ENCODE measurements at places on chromosomes 11 and 22. TPM values are rescaled to one million over a fixed set of nuclear protein-coding genes. Genes with fewer than 3 reads are reported as not detected.

DNA sequence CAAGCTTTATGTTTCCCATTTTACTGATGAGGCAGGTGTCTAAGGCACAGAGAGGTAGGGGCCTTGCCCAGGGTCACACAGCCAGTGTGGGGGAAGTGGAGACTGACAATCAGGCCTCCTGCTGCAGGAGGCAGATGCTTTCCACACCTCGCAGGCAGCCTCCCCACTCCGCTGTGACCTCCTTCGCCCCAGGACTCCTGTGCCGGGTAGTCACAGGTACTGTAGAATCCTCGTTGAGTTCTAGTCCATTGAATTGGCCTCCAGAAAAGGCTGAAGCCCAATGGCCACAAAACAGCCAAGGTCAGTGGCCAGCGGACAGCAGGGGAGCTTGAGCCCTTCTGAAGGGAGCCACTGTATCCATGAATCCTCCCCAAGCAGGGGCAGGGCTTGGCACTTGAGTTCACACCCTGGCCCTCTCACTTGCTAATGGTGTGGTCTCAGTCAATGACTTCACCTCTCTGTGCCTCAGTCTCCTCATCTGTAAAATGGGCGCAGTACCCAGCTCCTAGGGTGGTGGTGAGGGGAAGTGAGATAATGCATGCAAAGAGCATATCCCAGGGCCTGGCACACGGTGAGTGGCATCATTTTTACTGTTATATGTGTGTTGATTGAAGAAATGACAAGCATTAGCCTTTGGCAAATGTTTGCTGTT, 1.1 kb upstream of the FXYD2 start:
- no peak for DNase-seq

DERL3 gene
- total RNA-seq: 0.79 TPM

EHBP1L1 gene
- 83.3 TPM for total RNA-seq

GRCh38 chr11:34168642-34169420, 63.4 kb downstream of the NAT10 start:
- DNase-seq: peak; percentile 20

GRCh38 chr11:133123796-133124195, 408.5 kb downstream of the OPCML start:
- no peak for DNase-seq

GRCh38 chr11:10654811-10655150, 38.8 kb downstream of the IRAG1 start:
- no peak for DNase-seq

GRCh38 chr22:20771918-20772625, 1.8 kb upstream of the SERPIND1 start:
- DNase-seq: no peak

DNA sequence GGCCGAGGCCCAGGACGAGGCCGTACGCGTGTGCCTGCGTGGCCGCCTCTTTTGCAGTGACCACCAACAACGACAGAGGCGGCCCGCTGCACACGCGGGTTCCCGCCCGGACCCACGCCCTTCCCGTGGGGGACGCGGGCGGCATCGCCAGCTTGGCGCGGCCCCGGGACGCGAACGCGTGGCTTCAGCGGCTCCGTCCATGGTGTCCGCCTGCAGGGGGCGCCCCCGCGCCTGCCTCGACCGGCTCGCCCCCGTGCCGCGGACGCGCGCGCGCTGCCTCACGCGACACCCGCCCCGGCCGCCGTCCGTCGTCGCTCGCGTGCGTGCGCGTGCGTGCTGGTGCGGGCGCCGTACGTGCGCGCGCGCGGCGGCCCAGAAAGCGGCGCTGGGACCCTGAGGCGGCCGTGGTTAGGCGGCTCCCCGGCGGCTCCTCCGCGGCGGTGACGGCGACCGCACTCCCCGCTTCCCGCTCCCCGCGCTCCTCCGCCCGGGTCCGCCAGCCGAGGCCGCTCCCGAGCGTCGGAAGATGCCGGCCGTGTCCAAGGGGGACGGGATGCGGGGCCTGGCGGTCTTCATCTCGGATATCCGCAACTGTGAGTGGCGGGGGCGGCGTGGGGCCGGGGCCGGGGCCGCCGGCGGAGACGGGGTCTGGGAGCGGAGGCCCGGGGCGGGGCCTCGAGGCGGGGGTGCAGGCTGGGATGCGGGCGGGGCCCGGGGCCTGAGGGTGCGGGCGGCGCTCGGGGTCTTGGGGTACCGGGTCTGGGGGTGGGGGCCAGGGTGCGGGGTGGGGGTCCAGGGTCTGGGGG, at the start of gene AP2A2:
Gene AP2A2 (plus strand): TSS at position 375 of the 806 bp plus-strand sequence. CDS start 152 bp downstream, at position 527.
- peak; percentile 55 for DNase-seq

ARHGEF17 gene
- 9.8 TPM for total RNA-seq

SEPTIN3 gene
- total RNA-seq: 7.7 TPM

KCNJ1 gene
- not detected for total RNA-seq

- peak; percentile 34 for DNase-seq
Measured at GRCh38 chr11:60363542-60364470, 14.5 kb upstream of the MS4A7 start.

DNA sequence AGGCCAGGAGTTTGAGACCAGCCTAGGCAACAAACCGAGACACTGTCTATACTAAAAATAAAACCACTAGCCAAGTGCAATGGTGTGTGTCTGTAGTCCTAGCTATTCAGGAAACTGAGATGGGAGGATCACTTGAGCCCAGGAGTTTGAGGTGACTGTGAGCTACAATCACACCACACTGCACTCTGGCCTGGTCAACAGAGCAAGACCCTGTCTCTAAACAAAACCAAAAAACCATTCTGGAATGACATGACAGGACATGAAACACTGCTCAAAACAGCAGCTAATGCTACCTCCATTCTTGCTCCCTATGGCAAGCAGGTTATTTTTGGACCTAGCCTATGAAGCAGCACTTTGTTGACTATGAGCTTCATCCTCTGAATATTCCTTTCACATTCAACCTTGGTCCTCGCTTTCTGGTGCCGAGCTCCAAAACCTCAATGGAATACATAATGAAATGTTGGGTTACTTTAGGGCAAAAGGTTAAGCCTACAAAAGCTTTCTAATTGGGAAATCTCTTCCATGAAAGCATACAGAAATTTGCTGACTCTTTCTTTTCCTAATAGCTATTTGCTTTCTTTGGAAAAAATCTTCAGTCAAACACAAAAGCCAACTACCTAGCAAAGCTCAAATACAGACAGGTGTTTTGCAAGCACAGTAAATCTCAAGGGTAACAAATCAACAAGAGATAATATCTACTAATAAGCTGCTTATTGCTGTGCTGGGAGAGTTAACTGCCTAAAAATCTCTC, 21.1 kb downstream of the SIK3 start:
- no peak for DNase-seq

MAPK8IP2 gene
- 10.8 TPM for total RNA-seq

DNA sequence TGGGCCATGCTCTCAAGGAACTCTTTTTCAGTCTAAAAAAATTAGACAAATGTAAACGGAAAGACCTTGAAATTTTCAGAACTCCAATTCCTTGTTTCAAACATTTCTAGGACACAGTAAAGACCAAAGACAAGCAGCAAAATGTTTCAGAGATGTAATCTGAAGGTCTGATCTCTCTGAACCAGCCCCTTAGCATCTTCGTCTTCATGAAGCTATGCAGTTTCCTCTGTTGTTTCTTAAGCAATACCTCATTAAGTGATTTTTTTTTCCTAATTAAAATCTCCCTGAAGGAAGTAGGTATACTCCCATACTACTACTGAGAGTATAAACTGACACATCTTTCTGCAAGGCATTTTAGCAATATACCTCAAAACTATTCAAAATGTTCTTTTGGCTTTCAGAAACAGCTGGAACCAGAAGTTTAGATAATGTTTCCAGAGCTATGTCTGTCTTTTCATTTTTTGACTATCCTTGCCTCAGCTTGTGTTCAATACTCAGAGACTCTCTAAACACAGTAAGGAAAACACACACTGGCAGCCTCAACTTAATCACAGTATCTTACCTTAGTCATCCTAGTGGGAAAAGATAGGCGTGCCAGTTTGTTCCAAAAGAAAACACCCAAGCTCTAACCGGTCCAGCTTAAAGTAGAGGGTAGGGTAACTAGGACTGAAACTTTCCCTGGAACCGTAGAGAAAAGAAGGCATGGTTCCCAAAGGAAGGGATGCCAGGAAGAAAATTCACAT, 25.1 kb downstream of the SBF2 start:
- DNase-seq: no peak

- no peak for DNase-seq
Measured at GRCh38 chr22:20571078-20571503, 63.7 kb downstream of the MED15 start.

- peak; percentile 4 for DNase-seq
Measured at GRCh38 chr22:25582946-25583345, 18.5 kb downstream of the GRK3 start.

PDE3B gene
- 0.43 TPM for total RNA-seq

OR10V1 gene
- total RNA-seq: not detected

All from A172 (cell line).